ENCODE measurements at places on chromosomes 5 and 9.

DNA sequence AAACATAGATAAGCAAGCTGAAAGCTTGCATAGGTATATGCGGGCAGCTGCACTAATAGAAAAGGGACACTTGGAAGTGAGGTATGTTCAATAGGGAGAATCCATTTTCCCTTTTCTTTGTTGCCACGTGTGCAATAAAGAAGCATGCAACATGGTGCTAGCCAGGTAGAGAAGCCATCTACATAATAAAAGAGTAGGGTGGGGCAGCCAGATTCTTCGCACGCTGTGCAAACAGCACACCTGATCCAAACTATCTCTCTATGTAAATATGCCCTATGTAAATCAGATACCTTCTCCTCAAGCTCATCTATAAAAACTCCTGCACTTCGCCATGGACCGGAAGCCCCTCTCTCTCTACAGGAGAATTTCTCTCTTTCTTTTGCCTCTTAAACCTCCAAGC, 91.9 kb upstream of the C9orf72 start:
- no peak for DNase-seq

GRCh38 chr9:112839331-112839730, 51.3 kb downstream of the SLC46A2 start:
- no peak for DNase-seq

GRCh38 chr5:68798877-68799843, 294.7 kb upstream of the SLC30A5 start:
- DNase-seq, result no peak

DNA sequence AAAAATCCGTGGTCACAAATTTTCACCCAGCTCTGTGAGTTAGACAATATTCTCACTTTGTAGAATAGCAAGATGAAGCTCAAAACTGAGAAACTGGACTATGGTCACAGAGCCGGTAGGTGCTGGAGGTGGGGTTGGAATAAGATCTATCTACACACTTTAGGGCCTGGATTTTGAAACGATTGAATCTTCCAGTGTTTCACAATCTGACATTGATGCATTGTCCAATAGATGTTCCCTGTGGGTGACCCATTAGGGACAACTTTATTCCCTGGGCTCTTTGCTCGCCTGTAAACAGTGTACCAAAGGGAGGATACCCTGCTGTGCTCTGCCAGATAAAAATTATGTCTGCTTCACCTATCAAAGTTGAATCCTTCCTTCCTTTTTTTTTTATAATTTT, 145.4 kb upstream of the MPDZ start:
- no peak for DNase-seq

DNA sequence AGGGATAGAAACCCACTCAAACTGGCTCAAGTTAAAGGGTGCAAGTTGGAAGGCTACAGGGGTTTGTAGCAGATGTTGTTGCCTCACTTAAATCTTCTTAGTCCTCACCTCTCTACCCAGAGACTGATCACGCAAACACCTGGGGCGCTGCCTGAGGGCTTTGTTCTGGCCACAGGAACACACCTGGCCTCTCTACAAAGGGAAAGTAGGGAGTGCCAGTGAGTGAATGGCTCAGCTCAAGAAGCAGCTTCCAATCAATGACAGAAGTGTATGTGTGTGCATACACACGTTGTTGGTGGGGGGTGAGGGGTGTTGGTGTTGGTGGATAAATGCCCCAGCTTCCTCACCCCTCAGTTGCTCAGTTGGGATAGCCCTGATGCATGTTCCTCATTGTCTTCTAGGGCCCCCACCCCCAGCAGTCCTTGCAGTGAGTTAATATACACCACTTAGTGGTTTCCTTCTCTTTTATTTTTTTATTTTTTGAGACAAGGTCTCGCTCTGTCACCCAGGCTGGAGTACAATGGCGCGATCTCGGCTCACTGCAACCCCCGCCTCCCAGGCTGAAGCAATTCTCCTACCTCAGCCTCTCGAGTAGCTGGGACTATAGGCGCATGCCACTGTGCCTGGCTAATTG, 30.6 kb upstream of the CTNNA1 start:
- DNase-seq, result no peak

DNA sequence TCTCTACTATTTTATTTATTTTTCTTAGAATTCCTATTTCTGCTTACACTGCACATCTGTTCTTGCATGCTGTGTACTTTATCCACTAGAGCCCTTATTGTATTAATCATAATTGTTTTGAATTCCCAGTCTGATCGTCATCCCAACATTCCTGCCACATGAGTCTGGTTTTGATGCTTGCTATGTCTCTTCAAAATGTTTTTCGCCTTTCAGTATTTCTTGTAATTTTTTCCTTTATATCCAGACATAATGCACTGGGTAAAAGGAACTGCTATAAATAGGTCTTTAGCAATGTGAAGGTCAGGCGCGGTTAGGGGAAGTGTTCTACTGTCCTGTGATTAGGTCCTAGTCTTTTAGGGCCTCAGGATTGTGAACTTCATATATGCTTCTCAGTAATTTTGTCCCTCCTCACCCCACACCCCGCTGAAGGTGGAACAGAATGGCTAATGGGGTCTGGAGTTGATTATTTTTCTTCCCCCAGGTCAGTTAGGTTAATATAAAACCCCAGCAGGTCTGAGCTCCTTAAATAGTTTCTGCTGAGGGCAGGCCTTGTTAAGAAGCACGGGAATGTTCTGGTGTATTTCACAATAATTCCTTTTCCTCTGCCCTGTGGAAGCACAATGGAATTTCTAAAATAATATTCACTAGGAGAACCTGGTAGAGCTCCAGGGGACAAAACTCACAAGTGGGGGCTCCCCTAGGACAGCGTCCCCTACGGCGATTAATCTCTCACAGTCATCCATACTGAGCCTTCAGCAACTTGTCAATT, 146.6 kb upstream of the TUT7 start:
- DNase-seq, result no peak

- DNase-seq, result no peak
Measured at GRCh38 chr5:151278845-151279244, 24.7 kb downstream of the SLC36A3 start.

GRCh38 chr9:7121055-7121454, 363.3 kb downstream of the KDM4C start:
- no peak for DNase-seq

DNA sequence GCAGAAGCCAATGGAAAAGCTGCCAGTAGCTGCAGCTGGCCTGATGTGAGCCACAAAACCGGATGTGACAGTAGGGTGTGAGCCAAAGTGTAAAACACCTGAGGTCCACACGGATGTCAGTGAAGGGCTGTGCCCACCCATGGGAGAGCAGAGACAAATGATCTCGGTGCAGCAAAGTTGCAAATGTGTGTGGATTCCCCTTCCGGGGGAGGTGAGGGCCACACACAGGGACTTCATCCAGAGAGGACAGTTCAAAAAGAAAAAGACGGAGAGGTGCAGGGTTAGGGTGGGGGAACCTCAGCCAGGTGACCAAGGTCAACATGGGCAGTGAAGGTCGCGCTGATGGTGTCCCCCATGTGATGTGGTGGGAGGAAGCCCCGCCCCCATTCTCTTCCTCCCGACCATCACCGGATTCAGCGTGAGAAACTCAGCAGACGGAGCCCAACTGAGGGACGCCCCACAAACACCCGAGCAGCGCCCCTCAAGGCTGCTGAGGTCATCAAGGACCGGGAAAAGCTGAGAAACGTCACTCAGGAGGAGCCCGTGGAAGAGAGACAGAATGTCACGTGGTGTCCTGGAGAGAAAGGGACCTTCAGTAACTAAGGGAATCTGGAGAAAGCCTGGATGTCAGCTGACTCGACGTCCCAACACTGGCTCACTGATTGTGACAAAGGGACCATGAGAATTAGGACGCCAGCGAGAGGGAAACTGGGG, 11.4 kb upstream of the PTGDS start:
- DNase-seq, result no peak

- no peak for DNase-seq
Measured at GRCh38 chr5:179405426-179406030, 60.3 kb upstream of the ADAMTS2 start.

DNA sequence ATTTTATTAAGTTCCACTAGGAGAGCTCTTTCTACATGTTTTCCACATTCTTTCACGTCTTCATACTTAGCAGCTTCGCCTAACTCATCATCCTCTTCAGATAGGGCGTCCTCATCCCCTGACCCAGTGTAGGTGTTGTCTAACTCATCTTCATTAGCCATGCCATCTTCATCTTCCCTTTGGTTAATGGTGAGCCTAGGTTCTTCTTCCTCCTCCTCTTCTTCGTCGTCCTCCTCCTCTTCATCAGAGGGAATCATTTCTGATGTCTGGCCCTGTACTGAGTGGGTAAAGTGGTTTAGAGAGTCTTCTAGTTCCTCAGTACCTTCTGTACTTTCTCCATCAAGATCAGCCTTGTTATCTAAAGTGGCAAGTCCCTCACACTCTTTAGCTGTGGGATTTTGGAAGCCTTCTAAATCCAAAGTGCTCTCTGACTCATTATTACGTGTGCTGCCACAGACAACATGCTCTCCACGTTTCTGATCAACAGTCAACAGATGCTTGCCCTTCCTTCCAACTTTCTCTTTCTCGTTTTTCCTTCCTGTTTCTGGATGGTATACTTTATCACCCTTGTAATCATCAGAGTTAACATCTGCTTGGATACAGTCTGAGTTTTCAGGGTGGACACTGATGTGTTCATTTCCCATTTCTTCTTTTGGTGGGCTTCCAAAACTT, 31.1 kb downstream of the TUT7 start:
- DNase-seq, result no peak

DNA sequence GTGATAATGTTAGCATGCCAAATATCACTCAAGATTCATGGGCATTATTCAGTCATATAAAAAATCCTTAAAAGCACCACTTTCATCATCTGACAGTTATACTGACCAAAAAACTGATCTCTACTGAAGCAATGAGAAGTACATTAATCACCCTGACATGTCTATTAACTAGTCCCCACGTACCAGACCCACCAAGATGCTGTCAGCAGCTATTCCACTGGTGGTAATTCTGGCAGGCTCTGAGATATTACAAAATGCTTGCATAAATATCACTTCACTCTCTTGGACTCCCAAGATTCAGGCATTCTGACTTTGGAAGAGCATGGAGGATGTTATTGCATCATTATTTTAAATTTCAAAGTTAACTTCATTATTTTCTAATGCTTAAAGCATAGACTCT, 717.0 kb downstream of the DNAH5 start:
- no peak for DNase-seq

DNA sequence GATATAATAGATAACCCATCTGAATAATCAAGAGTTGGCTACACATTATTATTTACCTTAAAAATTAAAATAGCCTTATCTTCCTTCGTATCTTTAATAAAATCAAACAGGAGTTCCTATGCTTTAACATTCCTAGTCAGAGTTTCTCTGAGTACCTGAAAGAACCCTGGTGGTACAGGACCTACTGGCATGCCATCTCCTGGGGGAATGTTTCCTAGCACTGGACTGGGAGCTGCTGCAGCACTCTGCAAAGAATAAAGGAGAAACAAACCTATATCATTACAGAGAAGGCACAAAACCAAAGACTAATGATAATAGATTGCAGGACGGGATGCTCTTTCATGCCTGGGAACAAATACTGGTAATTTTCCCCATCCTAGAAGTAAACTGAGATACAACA, 119.5 kb upstream of the ACOT12 start:
- DNase-seq, result no peak

DNA sequence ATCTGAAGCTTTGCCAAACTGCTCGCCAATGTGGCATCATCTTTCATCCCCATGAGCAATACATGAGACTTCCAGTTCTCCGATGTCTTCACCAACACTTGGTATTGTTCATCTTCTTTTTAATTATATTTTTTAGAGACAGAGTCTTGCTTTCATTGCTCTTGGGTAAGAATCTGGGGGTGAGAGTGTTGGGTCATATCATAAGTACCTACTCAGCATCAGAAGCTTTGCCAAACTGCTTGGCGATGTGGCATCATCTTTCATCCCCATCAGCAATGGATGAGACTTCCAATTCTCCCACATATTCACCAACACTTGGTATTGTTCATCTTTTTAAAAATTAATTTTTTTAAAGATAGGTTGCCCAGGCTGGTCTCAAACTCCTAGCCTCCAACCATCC, 30.9 kb upstream of the ZDHHC11B start:
- DNase-seq, result no peak

DNA sequence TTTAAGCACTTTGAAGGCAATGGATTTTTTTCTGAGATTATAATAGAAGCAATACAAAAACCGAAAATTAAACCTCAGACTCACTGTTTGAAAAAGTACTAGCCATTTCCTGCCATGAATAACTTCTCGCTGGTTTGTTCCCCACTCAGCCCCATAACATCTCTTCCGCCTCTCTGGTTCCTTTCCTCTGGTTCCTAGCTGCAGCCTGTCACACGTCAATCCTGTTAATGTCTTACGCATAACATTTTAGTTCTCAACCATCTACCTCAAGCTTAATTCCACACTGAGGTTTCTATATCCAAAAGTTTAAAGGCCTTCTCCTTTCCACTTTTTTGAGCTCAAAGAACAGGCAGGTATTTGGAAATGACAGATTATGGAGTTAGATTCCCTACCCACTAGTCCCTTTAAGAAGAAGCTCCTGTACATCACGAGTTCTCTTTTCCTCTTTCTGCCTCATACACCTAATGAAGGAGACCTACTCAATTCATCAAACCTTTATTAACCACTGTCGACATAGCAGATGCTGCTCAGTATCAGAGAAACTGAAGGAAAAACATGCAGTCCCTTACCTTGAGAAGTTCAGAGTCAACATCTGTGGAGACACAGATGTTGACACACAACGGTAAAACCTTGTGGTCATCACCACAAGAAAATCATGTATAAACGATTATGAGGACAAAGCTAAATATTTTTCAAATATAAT, 243.0 kb upstream of the PTGER4 start:
- no peak for DNase-seq

GRCh38 chr5:165076686-165077085, 1571.3 kb downstream of the MAT2B start:
- DNase-seq, result no peak

DNA sequence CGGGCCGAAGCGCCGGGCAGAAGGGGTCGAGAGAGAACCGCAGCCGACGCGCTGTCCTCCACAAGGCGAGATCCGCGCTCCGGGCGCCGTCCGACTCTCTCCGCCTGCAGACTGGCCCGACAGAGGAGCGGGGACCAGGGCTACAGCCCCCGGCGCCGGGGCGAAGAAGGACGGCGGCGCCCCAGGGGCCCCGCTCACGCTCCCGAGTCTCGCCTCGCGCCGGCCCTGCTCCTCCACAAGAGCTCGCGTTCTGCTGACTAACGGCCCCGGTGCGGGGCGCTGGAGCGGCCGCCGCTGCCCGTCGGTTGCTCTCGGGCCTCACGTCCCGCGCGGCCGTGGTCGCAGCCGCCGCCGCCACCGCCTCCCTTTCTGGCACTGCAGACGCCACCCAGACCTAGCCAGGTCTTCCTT, 338 bp downstream of the ABHD17B start:
- no peak for DNase-seq

DNA sequence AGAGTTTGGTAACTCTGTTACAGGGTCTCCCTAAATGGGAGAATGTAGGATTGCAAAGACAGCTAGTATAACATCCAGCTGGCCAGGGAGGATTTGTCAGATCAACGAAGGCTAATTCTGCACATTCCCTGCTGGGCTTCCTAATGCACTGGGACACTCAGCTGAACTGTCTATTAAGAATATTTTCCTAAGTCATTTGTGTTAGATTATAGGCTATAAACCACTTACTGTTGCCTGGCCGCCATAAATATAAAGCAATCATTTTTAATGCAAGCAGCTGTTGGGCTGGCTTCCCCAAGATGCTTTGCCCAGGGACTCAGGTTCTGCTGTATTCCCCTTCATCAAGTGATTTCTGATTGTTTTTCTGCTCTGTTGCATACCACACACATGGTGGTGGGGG, 35.3 kb upstream of the SLIT3 start:
- DNase-seq, result no peak
